ENCODE measurements at places on chromosomes 5 and 9.

- DNase-seq: no peak
Observed at GRCh38 chr9:36950389-36950788, 83.7 kb downstream of the PAX5 start.

- no peak for DNase-seq
Observed at GRCh38 chr9:111066468-111066867, 28.2 kb upstream of the LPAR1 start.

DNA sequence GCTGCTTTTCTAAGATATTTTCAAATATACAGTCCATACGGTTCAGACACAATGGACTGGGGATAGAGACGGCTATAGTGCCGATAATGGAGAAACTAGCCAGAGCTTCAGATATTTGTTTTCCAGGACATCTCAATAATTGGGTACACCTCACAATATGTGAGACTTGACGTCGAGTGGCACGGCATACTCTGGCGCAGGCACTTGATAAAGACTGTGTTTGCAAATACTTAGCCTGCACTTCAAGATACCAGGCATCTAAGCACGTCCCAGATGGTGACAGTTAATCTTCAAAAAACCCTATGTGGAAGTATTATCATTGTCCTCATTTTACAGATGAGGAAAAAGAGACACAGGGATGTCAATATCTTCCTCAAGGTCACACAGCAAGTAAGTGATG lies 48.5 kb downstream of the SEMA5A start:
- no peak for DNase-seq

DNA sequence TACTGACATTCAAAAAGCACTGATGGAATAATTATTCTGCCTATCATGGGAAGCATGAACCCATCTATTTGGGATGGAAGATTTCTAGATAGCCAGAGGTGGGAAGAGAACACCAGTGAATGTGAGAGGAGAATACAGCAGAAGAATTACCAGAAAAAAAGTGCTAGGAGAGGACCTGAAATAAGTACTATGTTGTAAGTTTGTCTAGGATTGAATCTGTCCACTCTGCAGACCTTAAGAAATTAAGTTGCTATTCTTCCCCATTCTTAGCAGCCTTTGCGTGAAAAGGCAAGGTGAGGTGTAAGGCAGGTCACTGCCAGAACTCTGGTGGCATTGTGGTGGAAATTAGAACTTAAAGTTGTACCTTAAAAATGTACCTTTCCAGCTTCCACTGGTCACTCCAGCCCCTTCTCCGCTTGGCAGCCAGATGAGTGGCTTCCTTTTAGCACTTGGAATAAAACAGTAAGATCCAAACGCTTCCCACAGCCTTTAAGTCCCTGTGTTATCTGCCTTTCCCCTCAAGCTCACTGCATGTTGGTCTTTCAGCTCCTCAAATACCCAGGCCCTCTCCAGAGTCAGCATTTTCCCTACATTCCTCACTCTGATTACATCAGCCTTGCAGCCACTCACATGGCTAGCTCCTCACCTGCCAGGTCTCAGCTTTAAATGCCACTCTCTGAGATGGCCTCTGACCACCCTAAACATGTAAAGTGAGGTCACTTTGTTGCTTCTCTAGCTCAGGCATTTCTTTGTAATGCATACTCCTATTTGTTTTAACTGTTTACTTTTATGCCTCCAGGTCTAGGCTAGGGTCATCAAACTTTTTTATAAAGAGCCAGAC lies 253.0 kb downstream of the EPB41L4A start:
- DNase-seq: no peak

DNA sequence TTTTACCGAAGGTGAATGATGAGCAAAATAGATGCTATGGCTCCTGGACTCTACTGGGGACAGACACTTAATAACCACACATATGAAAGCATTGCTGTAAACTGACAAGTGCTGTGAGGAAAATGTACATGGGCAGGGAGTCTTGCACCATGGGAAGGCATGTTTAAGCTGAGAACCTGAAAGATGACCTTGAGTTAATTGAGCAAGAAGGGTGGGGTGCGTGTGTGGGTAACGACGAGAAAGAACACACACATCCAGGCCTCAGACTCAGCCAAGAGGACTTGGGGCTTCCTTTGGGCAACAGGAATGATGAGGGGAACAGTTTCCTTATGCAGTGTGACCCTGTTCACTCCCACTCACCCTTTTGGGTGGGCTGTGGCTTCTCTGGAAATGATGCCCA lies 73.1 kb downstream of the HSPA4 start:
- DNase-seq: no peak

- DNase-seq: no peak
Observed at GRCh38 chr9:77592476-77592875, 55.6 kb downstream of the GNA14 start.

DNA sequence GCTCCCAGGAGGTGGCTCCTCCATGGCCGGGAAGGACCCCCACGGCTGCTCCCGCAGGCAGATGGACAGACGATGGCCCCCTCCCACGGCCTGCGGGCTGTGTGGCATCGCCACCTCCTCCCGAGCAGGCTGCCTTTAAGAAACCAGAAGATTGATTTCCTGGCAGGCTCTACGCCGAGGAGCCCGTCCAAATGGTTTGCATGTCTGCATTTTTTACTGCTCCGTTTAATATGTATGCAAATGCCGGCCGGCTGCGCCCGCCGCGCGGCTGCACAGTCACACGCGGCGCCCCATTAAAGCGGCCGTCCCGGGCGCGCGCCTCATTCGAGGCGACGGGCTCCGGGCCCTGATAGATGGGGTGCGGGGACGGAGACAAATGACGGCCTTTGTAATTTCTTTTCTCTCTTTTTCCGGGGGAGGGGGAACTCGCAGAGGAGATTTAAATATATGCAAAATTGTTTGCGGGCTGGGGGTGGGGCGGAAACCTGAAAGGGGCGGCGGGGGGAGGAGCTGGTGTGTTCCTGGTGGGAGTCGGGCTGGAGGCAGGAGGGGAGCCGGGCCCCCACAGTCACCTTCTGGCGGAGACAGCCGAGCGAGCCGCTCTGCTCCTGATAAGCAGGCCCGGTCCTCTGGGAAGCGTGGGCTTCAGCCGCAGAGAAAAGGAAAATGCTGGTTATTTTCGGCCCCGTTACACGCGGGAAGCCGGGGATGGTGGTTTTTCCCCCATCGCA lies 158.7 kb upstream of the IER5L start:
- DNase-seq: no peak

DNA sequence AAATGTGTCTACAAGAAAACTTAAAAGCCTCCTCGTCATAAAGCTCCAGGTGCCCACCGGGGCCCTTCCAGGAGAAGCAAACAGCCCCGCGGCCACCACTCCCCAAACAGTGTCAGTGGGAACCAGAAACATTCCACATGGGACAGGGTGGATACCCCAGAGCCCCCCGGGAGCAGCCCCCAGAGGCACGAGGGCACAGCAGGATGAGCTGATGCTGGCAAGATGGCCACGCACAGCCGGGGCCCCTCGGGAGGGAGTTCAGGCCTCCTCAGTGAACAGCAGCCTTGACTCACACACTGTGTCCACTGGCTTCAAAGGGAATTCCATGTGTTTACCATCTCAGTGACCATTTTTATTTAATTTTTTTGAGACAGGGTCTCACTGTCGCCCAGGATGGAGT lies 10.5 kb downstream of the EXD3 start:
- DNase-seq: no peak

DNA sequence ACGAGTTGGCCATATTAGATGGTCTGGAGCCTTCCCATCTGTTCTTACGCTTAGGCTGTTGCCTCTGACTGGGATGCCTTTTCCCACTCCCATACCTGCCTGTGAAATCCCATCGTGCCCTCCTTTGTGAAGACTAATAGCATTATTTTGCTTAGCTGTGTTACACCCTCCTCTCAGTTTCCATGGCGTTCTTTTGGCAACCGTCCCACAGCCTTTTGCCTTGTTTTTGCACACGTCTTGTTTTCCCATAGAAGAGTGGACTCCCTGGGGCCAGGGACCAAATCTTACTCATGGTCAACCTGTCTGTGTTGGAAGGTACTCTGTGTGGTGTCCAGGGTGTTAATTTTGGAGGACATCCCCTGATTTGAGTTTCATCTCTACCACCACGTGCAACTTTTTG lies 242.1 kb downstream of the HSPA4 start:
- no peak for DNase-seq

DNA sequence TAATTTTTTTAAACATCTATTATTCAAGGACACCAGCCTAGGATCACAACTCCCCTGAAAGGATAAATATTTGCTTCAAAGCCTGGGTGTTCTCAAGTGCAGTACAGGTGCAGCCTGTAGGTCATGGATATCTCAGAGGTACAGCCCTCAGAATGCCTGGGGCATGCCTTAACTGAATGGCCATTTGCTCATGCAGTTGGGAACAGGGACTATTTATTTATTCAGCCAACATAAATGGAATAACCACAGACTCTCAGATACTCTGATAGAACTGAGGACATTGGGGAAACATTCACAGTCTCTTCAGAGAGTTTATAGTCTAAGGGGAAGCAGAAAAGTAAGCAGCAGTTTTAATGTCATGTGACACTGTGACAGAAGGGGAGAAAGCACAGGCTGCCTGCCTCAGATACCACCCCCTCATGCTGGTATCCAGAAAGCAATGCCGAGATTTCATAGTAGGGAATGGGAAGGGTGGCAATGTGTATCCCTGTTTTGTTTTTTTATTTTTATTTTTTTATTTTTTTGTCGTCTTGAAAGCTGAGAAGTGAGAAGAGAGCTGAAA lies 112.6 kb downstream of the MACIR start:
- DNase-seq: no peak

DNA sequence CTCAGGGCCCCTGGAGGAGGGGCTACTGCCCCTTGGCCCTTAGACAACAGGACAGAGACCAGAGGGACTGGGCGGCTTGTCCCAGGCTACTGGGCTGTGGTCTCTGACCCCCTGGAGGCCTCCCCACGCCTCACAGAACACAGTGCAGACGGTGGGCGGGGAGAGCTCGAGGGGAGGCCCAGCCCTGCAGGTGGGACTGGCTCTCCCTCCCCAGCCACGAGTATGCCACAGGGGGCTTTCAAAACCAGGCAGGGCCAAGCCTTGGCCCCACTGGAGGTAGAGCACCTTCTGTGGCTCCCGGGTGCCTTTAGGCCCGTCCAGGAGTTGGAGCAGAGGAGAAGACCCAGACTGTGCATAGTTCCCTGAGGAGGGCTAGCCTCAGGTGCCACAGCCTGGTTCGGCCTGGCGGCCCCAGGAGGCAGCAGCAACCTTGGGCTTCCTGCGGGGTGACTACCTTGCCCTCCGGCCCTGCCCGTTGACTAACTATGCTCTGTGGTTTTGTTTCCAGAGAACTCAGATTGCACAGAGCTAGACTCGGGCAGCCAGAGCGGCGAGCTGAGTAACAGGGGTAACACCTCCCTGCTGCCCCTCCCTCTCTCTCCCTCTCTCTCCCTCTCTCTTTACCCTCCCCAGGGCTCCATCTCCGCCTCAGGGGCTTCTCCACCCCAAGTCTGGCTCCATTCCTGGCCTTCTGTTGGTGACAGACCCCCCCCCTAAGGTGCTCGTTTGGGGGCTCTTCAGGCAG lies 15.5 kb downstream of the CARD19 start:
- no peak for DNase-seq

GRCh38 chr5:6840136-6840793 lies 127.0 kb downstream of the TENT4A start:
- no peak for DNase-seq

GRCh38 chr9:125990793-125991220 lies 243.6 kb downstream of the PBX3 start:
- DNase-seq: no peak

DNA sequence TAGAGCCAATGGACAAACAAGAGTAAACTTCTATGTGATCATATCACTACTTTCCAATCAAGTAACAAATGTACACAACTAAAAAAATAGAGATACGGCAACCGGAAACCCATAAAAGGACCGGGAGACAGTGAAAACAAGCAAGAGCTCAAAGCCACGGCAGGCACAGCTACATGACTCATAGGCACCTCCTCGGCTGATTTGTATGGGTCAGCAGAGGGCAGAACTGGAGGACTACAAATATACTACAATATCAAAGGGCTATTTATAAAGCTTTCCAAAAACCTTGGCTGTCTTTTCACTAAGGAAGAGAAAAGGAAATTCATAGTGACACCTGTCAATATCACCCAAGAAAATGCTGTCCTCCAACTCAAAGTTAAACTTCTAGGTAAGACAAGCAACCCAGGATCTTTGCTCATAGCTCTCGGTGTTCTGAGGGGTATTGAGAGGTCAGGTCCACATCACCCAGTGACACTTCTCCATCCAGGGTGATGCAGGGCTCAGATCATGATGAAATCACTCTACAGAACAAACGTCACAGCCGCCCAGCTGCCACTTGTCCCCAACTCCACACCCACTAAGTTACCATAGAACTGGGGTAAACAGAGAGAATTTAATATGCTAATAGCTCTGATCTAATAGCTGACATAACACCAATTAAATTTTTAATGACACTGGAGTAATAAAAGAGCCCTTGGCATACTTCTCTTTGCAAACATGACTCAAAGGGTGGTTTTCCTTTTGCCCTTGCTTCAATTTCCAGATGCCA lies 41.3 kb downstream of the PFDN1 start:
- peak; percentile 16 for DNase-seq

DNA sequence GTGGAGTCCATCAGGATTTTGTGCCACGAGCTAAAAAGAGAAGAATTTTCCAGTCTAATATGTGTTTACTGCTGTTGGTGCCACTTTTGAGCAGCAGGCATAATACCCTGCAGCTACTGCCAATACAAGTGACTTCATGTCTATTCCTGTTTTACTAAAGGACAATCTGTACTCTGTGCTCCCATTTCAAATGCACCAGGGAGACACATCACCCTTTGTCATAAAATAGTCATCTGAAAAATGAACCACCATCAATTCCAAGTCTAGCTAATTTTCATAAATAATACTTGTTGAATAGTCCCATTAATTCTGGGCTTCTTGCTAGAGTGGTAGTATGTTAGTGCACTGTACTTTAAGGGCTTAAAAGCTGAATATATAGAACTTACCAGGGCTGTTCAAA lies 8.9 kb upstream of the PKD2L2 start:
- no peak for DNase-seq

- no peak for DNase-seq
Observed at GRCh38 chr9:10232352-10232930, 380.4 kb downstream of the PTPRD start.

- DNase-seq: no peak
Observed at GRCh38 chr5:79954620-79955019, 36.4 kb downstream of the MTX3 start.

- DNase-seq: no peak
Observed at GRCh38 chr5:168216989-168217388, 74.5 kb upstream of the WWC1 start.

DNA sequence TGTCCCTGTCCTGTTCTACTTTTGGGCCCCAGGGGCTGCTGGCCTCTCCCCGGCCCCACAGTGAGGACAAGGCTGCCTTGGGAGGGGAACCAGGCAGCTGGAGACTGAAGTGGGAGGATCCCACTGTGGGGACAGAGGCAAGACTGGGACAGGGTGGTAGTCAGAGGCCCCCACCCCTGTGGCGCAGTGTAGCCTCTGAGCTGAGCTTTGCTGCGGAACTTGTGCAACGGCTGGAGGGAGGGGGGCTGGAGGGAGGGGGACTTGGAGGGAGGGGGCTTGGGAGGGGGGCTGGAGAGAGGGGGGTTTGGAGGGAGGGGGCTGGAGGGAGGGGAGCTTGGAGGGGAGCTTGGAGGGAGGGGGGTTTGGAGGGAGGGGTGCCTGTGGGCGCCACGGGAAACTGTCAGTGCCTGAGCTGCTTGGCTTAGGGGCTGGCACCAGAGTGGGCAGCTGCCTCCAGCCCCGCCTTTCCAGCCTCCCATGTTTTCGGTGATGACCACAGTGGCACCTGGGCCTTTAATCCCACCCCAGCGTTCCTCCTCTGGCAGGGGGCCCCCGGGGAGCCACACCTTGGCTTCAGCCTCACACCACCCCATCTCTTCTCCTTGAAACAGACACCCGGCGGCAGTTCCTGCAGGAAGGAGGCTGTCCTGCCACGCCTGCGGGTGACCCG lies 2.3 kb upstream of the FUT7 start:
- DNase-seq: no peak

- peak; percentile 7 for DNase-seq
Observed at GRCh38 chr5:68315679-68316271, 100.2 kb downstream of the PIK3R1 start.
